ENCODE measurements at places on chromosomes 6 and 20.

- no peak for DNase-seq
Observed at GRCh38 chr20:44203161-44203560, 7.4 kb downstream of the OSER1 start.

DNA sequence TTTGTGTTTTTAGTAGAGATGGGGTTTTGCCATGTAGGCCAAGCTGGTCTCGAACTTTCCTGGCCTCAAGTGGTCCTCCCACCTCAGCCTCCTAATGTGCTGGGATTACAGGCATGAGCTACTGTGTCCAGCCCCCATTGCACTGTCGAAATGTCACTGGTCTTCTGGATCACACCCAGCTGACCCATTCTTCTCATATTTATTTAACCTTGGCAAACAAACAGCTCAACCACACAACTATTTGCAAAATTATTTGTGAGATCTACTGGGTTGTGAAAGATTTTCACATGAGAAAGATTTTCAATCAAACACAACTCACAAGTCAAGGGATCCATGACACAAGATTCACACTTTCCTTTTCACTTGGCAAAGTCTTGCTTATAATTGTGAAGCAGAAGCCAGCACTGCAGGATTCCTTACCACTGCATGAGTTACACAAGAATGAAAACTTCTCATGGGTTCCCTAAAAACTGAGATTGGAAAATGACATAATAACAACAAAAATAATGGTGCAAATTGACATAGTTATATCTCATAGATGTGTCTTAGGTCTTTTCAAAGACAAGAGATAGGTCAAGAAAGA, 2.0 kb upstream of the CST9L start:
- no peak for DNase-seq

DNA sequence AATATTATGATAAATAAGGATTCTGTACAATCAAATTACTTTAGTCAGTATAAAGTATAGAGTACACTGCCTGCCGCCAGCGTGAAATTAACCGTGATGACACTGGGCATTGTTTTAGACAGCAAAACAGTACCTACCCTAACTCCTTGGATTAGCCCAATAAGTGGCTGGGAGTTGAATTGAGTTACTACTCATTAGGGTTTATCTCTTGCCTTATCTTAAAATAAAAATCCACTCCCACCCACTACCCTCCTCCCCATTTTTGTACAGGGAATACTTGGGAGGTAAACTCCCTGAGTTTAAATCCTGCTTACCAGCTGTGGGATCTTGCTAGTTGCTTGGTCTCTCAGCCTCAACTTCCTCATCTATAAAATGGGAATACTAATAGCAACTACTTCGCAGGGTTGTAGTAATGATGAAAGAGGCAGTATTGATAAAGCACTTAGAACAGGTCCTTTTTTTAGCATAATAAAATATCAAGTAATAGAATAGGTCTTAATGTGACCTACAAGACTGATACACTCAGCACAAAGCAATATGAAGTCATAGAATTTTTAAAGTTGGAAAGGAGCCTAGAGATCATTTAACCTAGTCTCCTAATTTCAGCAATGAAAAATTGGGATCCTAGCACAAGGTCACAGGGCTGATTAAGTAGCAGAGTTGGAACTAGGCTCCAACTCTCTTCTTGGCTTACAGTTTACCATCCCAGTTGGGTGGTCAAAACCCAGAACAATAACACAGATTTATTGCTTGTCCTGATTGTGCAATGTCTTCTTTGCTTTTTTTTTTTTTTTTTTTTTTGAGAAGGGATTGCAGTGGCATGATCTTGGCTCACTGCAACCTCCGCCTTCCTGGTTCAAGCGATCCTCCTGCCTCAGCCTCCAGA, 23.8 kb downstream of the PHACTR2 start:
- no peak for DNase-seq

DNA sequence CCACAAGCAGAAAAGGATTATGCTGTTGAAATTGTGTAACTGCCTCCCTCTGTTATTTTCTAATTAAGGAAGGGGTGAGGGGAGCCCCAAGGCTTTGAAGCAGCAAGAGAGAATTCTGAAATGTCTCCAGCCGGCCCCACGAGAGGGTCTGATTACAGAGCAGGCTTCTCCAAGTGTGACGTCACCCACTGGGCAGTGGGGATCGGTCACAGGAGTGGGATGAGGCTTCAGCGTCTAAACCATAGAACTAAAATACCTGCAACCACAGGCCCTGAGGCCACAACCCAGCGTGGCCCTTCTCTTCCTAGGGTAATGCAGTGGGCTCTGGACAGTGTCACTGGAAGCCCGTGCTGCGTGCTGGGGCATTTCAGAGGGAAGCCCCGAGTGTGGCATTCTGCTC, 38.6 kb upstream of the APCDD1L start:
- DNase-seq, result no peak

GRCh38 chr6:147711476-147711875, 203.0 kb downstream of the SAMD5 start:
- DNase-seq, result no peak

GRCh38 chr20:4808872-4809271, 87.2 kb downstream of the PRND start:
- DNase-seq, result no peak
